ENCODE measurements at places on chromosomes 7 and 10. TPM values are rescaled to one million over a fixed set of nuclear protein-coding genes. Genes with fewer than 3 reads are reported as not detected.

Gene MCMBP
- 44.4 TPM for total RNA-seq

Gene CPA2
- total RNA-seq, result 0.48 TPM

Gene SFRP4
- total RNA-seq, result 1.8 TPM

Gene CALY
- not detected for total RNA-seq

Gene WDFY4
- total RNA-seq, result 1.2 TPM

- H3K4me3 ChIP-seq, result no peak overlapping the region
- no peaks in the 10 kb centered on the region for H3K36me3 ChIP-seq
- no peak for DNase-seq
- no peak overlapping the region for H3K27ac ChIP-seq
- no peaks in the 10 kb centered on the region for H3K27me3 ChIP-seq
Observed at GRCh38 chr7:30436046-30436445, 42.5 kb downstream of the NOD1 start.

DNA sequence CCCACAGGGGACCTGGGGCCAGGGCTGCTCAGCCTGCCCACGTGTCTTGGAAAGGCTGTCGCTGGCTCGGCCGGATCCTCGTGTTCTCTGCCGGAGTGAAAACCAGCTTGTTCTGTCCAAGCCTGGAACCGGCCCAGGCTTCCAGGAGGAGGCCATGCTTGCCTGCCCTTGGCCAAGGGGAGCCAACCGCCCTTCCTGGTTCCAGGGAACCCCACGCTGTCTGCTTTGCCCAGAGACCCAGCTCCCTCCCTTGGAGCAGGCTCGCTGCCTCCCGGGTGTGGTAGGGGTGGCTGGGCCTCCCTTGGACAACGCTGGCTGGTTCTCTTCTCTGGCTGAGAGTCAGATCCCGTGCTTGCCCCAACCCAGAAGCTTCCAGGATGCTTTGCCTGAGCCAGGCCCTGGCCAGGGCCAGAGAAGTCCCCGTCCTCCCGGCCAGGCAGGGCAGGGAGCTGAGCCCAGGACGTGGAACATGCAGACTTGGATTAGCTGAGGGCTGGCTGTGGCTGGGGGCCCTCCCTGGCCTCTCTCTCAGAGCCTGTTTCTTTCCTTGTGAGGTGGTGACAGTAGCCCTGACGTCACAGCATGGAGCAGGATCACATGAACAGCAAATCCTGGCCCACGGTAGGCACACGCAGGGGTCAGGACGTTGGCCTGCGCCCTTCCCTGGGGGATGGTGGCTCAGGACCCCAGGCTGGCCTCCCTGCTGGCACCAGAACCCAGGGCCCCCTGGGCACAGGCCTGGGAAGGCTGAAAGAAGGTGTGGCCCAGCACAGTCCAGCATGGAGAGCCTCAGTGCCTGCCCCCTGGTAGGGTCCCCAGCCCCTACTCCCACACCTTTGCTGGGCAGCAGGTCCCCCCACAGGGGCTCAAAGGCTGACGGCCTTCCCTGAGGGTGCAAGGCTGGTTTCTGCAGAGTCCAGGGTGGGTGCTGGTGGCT, 67.5 kb downstream of the PWWP2B start:
- no peaks in the 10 kb centered on the region for H3K27me3 ChIP-seq
- H3K27ac ChIP-seq, result peak overlapping the region; percentile 89
- DNase-seq, result peak; percentile 68
- H3K4me1 ChIP-seq, result peaks cover 87% of the 10 kb centered on the region

DNA sequence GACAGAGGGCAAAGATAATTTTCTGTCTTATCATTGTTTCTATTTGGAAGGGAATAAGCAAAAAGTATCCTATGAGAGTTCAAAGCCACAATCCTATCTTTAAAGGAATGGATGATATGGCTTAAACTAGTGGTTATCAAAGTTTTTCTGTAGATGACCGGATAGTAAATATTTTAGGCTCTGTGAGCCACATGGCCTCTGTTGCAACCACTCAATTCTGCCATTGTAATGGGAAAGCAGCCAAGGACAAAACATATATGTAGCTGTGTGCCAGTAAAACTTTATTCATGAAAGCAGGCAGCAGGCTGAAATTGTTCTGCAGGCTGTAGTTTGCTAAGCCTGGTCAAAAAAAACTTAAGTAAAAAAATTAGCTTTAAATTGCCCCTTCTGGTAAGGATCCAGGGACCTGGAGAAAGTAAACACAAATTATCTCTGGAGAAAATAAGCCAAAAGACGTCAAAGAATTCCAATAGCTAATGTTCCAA, 73.3 kb downstream of the THSD7A start:
- no peak for DNase-seq
- no peaks in the 10 kb centered on the region for H3K36me3 ChIP-seq
- no peaks in the 10 kb centered on the region for H3K27me3 ChIP-seq
- H3K27ac ChIP-seq, result no peak overlapping the region
- H3K4me1 ChIP-seq, result no peaks in the 10 kb centered on the region
- H3K4me3 ChIP-seq, result no peak overlapping the region

DNA sequence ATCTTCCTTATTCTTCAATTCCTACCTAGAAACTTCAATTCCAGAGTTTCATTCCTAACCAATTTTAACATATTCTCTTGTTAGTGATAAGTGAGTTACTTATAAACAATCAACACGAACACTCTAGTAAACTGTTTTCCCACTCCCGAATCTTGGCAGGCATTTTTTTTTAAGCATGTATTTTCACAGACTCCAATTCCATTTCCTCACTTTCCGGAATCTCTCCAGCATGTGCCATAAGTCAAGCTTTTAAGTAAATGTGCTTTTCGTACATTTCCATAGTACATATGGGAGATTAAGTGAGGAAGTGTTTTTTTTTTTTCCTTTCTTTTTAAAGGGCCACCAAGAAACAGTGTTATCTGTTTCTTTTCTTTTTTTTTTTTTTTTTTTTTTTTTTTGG, 89.1 kb downstream of the FGFR2 start:
- no peak overlapping the region for H3K4me3 ChIP-seq
- no peak for DNase-seq
- no peaks in the 10 kb centered on the region for H3K4me1 ChIP-seq
- H3K27me3 ChIP-seq, result no peaks in the 10 kb centered on the region
- peaks cover 8% of the 10 kb centered on the region for H3K36me3 ChIP-seq

- DNase-seq, result no peak
- H3K4me3 ChIP-seq, result no peak overlapping the region
- no peaks in the 10 kb centered on the region for H3K36me3 ChIP-seq
Observed at GRCh38 chr7:81367326-81367931, 402.4 kb downstream of the HGF start.

- peak overlapping the region; percentile 26 for H3K27ac ChIP-seq
- DNase-seq, result no peak
- H3K36me3 ChIP-seq, result no peaks in the 10 kb centered on the region
- no peaks in the 10 kb centered on the region for H3K27me3 ChIP-seq
- no peak overlapping the region for H3K4me3 ChIP-seq
- H3K4me1 ChIP-seq, result peaks cover 7% of the 10 kb centered on the region
Observed at GRCh38 chr7:20350996-20351692, 20.4 kb downstream of the ITGB8 start.

DNA sequence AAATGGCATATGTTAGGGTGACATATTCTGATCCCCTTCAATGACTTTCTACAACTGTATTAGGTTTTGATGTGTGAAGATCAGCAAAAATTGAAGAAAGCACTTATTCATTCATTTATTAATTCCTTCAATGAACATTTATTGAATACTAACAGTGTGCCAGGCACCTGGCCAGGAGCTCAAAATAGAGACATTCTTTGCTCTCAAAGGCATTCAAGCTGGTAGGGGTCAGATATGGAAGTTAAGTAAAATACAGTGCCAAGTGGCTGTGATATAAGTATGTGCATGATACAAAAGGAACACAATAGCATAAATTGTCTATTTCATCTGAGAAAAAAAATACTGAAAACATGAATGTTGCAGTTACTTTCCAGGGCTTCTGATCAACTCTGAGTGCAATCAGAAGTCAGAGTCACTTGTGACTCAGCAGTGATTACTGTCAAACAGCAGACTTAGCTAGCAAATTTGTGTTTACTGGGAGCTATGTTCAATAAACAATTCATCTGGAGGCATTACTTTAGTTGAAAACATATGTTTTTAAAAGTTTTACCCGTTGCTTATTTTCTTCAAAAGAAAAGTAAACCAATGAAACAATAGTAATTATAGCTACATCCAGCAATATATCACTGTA, 60.4 kb upstream of the CACNB2 start:
- H3K27ac ChIP-seq, result no peak overlapping the region
- H3K4me1 ChIP-seq, result peaks cover 5% of the 10 kb centered on the region
- no peaks in the 10 kb centered on the region for H3K36me3 ChIP-seq
- DNase-seq, result no peak

DNA sequence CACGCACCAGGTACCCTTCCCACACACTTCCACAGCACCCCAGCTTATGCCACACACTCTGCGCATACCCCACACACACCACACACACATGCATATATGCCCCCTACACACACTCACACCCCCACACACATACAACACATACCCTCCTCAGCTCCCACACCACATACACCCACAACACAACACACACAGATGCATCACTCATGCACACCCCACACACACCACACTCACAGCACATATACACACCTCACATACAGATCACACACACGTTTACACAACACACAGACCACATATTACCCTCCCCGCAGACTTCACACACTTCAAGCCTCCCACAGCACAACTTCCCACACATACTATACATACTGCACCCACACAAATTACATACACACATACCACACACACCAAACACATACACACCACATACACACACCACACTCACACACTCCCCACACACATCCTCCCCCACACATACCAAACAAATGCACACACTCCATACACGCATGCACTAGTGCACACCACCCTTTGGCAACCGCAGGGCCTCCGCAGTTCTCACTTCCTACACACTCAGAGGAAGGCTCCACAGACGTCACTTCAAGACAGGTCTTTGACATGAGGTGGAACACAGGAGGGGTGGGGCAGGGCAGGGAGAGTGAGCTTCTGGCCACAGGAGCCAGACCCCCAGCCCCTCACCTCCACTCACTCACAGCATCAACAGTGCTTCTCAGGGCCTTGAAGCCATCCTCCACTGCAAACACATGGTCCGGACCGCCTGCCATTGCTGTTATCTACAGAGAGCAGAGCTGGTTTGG, 18.5 kb upstream of the ANTXRL start:
- H3K27me3 ChIP-seq, result no peaks in the 10 kb centered on the region
- peak overlapping the region; percentile 22 for H3K27ac ChIP-seq
- H3K4me1 ChIP-seq, result no peaks in the 10 kb centered on the region
- no peak overlapping the region for H3K4me3 ChIP-seq

DNA sequence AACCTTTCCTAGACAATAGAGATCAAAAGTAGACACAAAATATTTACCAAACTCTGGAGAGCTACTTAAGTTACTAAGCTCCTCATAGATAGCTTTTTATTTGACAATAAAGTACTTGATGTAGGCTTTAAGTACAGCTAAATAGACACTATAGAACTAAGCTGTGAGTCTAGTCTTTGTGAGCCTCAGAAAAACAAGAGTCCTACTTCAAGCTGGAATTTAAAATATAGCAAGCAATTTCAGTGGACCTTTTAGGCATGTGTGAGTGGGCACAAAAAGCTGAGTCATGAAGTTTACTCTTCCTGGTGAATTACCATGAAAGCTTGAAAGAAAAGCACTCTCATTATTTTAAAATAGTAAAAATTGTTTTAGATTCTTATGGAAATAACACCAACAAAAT, 76.1 kb downstream of the ADD3 start:
- no peaks in the 10 kb centered on the region for H3K36me3 ChIP-seq
- H3K27ac ChIP-seq, result no peak overlapping the region
- H3K4me1 ChIP-seq, result peaks cover 9% of the 10 kb centered on the region
- H3K4me3 ChIP-seq, result no peak overlapping the region
- H3K27me3 ChIP-seq, result no peaks in the 10 kb centered on the region

DNA sequence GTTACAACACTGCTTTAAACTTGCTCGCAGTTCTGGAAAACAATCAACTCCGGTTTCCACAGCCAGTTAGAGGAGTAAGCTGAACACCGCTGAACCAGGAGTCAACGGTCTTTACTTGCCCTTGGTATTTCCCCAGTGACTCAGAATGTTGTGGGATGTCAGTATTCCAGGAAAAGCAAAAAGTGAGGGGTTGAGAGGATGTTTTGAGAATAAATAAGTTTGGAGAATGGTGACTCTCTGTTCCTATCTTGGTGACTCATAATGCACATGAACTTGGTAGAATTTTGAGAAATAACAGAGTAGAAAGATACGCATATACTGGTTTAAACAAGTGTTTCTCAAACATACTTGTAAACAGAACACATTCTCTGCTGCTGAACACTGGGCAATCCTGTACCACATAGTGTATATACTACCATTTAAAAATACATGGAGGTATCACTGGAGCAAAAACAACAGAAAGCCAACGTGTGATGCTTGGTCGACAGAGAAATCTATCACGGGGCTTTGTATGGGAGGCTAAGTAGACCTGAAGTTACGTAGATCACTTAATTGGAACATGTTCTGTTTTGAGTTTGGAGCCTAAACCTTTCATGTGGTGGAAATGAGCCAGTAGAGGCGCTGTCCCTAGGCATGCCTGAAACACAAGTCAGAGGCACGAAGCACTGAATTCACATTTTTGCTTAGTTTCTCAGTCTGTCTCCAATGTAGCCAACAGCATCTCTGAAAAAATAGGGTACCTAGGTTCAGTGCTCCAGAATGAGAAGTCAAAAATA, 534.3 kb downstream of the PARD3 start:
- H3K27ac ChIP-seq, result peak overlapping the region; percentile 37
- no peaks in the 10 kb centered on the region for H3K27me3 ChIP-seq
- no peak overlapping the region for H3K4me3 ChIP-seq
- DNase-seq, result no peak
- H3K36me3 ChIP-seq, result no peaks in the 10 kb centered on the region
- no peaks in the 10 kb centered on the region for H3K4me1 ChIP-seq

GRCh38 chr10:15857107-15857575, 3.2 kb downstream of the MINDY3 start:
- H3K36me3 ChIP-seq, result no peaks in the 10 kb centered on the region
- no peak for DNase-seq
- peaks cover 48% of the 10 kb centered on the region for H3K4me1 ChIP-seq
- no peak overlapping the region for H3K4me3 ChIP-seq

GRCh38 chr10:4082861-4083260, 297.9 kb upstream of the KLF6 start:
- H3K4me1 ChIP-seq, result peaks cover 6% of the 10 kb centered on the region
- no peaks in the 10 kb centered on the region for H3K27me3 ChIP-seq
- H3K4me3 ChIP-seq, result no peak overlapping the region
- no peak for DNase-seq
- no peaks in the 10 kb centered on the region for H3K36me3 ChIP-seq

DNA sequence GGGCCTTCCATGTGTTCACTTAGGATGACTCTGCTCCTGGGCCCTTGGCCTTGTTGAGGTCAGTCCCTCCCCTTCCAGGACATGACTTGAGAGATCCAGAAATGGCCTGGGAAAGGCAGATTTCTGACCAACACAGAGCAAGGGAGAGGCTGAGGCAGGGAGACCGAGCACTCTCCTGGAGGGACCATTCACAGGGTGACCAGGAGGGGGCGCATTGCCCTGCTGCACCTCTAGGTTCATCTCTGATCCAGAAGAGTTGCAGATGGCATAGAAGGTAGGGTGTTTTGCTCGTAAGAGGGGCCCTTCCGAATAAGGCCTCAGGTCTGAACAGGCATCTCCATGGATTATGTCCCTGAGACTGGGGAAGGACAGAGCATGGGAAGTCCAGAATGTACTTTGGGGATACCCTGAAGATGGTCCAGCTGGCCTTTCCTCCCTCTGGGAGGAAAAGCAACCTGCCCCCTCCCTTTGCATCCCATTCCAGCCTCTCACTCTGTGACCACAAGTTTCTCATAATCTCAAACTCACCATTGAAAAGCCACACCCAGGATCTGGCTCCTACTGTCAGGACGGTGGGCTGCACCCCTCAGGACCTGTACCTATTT, 6.6 kb downstream of the DMBT1 start:
- peak; percentile 30 for DNase-seq
- H3K27ac ChIP-seq, result no peak overlapping the region
- H3K36me3 ChIP-seq, result no peaks in the 10 kb centered on the region
- H3K4me1 ChIP-seq, result no peaks in the 10 kb centered on the region
- peaks cover 4% of the 10 kb centered on the region for H3K27me3 ChIP-seq
- no peak overlapping the region for H3K4me3 ChIP-seq
